ENCODE measurements at places on chromosomes 5 and 9.

- no peak for DNase-seq
Measured at GRCh38 chr9:105223544-105224140, 20.8 kb upstream of the SLC44A1 start.

GRCh38 chr9:123798195-123798594, 131.7 kb downstream of the DENND1A start:
- DNase-seq: no peak

DNA sequence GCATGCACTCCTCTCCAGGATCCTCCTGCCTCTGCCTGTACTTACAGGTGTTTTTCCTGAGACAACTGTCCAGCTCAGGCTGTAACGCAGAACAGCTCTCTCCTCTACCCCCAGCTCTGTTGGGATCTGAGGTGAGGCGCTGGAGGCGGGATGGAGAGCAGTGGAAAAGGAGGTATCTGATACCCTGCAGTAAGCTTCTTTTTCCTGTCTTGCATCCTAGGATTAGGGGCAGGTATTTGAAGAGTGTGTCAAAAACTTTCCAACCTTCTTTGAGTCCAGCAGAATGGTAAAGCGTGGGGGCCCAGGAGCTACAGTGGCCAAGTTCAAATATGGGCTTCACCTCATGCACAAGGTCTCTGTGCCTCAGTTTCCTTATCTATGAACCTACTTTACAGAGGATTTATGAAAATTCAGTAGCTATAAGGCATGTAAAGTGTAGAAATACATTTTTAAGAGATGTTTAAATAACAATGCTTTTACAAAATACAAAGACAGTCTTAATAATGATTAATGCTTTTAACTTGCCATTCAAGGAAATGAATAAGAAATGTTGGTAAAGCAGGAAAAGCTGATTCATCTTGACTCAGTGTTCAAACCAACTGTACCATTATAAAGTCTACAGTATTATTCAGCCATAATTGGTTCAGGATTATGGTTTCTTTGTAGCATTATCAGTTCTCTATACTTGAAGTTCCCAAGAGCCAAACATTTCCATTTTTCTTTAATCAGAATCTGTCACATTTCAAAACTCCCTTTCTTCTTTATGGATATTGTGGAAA, 26.1 kb downstream of the MAP1B start:
- no peak for DNase-seq

GRCh38 chr5:174919351-174919750, 195.0 kb downstream of the MSX2 start:
- DNase-seq: no peak

Data from stimulated activated CD4-positive, alpha-beta T cell treated with anti-CD3 and anti-CD28 coated beads, Interleukin-12 subunit alpha, Interleukin-12 subunit beta, amount 100 ng/mL, for 24 hours (primary cell).